Activated CD8-positive, alpha-beta memory T cell treated with anti-CD3 and anti-CD28 coated beads, Interleukin-2, amount 50 U/mL, for 48 hours (primary cell): ENCODE measurements at places on chromosomes 6 and 20.

GRCh38 chr6:16425881-16426615, 187.7 kb downstream of the GMPR start:
- DNase-seq, result no peak

GRCh38 chr6:34810936-34811632, 19.2 kb downstream of the BLTP3A start:
- DNase-seq, result no peak

DNA sequence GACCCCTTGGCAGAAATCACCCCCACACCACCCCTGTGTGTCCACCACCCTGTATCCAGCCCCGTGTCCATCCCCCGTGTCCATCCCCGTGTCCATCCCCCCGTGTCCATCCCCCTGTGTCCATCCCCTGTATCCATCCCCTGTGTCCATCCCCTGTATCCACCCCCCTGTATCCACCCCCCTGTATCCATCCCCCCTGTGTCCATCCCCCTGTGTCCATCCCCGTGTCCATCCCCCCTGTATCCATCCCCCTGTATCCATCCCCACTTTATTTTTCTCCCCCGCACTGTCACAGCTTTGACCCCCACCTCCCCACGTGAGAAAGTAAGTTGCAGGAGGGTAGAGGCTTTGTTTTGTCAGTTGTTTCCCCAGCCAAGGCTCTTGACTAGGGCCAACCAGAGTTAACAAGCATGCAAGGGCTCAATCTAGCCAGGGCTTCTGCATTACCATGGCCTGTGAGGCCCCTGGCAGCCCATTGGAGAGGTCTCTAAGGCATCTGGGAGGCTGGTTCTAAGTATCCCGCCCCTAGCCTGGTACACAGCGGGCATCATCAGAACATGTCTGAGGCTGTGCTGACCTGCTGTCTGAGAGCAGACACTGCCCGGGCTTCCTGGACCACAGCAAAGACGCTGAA, 18.1 kb upstream of the SIRPA start:
- no peak for DNase-seq

DNA sequence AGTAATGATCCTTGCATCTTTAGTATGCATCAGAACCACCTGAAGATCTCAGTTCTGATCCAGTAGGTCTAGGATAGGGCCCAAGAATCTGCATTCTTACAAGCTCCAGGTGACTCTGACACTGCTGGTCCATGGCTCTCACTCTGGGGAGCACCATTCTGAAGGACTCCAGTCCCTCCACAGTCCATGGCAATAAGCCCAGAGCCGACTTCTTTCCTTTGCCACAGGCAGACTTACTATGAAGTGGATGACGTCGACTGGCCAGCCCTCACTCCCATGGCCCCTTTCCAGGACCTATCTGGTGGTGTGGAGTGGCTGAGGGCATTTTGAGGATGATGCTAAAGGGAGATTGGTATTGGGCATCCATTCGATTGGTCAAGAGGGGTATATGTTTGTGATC, 21.8 kb upstream of the LY86 start:
- DNase-seq, result no peak

DNA sequence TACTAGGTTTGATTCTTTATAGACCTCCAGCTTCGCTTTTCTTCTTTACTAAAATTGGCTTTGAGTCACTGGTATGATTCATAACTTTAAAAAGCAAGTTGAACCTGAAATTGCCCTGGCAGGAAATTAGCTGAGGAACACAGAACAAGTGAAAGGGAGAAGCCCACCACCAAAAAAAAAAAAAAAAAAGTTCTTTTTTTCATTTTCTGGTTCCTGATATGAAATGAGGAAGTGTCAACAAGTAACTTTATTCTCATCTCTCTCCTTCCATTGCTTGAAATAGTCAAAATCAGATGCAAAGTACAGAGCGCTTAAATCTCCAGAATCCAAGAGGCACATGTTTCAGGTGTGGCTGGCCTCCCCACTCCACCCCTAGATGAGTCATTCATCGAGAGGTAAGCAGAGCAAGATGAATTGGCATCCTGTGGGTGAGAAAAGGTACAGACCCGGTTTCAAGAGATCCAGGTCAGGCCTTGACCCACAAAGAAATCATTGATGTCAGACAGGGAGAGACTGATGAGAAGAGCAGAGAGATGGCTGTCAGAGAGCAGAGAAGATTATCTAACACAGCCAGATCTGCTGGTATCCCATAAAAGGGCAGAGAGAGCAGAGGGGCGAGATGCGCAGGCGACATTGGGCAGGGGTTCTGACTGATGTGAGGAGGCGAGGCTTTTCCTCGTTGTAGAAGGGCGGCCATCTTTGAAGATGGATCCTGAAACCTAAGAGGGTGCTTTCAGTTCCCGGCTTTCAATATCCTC, 54.8 kb upstream of the MBOAT1 start:
- DNase-seq, result no peak

- DNase-seq, result no peak
These were observed 582.4 kb downstream of the CDH26 start for GRCh38 chr20:60540591-60540990.

DNA sequence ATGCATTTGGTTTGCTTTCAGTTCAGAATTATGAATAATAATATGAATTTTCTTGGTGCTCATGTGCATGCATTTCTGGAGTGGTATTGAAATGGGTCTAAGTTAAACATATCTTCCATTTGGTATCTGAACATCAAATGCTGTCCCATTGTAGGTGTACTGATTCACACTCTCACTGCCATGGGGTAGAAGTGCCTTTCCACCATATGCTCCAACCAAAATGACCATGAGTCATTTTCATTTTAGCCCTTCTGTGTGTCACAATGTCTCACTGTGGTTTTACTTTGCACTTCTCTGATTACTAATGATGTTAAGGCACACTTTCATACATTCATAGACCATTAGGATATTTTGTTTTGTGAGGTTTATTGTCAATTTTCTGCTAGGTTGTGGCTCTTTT, 211.9 kb downstream of the HAO1 start:
- DNase-seq, result no peak

- DNase-seq, result no peak
These were observed 194.1 kb downstream of the OGFRL1 start for GRCh38 chr6:71482742-71483141.

DNA sequence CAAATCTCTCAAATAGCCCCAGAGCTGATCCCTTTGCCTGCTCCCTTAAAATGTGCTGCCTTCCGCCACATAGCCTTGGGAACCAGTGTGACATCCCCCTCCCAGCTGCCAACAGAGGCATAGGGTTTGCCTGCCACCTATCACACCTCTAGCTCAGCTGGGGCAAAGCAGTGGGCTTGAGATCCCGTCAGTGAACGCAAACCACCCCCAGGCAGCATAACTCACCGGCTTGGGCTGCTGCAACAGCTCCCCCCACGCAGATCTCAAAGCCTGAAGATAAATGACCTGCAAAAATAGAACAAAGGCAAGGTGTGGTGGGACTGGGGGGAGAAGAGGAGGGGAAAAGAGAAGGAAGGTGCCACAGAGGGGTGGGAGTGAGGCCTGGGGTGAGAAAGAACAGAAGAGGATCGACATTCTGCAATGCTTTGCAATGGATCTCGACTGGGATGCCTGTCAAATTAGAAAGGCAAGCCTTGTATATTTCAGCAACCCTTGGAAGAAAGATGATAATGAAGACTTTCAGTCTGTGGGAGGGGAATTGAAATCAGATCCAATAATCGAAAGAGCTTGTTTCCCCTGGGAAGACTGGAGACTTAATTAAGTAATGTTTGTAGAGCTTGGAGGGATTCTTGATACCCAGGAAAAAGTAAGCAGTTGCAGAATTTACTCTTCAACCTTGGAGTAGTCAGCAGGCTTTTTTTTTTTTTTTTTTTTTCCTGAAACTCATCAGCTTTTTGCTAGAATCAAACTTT, 1.3 kb downstream of the PDYN start:
- no peak for DNase-seq

DNA sequence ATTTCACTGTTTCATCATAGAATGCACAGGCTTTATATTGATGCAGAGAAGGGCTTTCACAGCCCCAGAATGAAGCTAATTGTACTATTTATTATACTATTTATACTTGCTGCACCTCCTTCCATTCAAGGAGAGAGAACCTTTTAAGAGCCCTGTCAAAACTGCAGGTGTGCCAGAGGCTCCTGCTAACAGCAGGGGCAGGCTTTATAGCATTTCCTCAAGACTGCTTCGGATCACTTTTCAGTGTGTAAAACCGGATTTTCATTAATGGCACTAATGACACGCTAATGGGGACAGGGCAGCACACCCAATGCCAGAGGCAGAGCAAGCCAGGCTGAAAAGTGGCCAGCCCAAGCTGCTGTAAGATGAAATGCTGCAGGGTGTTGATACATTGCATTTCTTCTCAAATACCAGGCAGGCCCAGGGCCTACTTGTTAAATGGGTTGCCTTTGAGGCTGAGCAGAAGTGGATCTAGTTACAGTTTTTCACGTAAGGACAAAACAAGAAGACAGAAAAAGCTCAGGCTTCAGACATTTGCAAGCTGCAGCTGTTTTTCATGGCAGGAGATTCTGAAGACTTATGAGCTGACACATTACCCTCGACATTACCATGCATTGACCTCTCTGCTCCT, 487.7 kb upstream of the BTBD3 start:
- DNase-seq, result no peak

- DNase-seq, result no peak
These were observed 31.2 kb downstream of the GPLD1 start for GRCh38 chr6:24458134-24458533.
